ENCODE measurements at places on chromosomes 3 and 15.

- no peak for DNase-seq
Measured at GRCh38 chr3:31530039-31530959, 2.4 kb upstream of the STT3B start.

- no peak for DNase-seq
Measured at GRCh38 chr15:67405208-67406191, 115.4 kb upstream of the C15orf61 start.

GRCh38 chr15:99873451-99873850 lies 140.2 kb upstream of the LYSMD4 start:
- no peak for DNase-seq

DNA sequence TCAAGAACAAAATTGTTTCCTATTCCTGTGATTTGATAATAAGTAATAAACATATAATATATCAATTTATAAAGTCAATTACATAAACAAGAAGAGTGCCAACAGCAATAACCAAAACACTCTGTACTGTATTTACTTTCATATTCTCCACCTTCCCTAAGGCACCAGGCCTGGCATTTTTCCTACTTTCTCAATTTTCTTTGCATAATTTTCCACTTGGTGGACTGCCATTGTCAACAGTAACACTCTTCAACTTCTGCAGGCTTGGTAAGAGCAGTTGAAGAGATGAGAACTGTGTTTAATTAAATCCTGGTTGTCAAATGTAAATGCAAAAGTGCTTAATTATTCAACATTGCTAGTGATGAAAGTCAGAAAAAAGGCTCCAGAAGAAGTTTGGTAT lies 229.8 kb upstream of the PLSCR5 start:
- DNase-seq = no peak

DNA sequence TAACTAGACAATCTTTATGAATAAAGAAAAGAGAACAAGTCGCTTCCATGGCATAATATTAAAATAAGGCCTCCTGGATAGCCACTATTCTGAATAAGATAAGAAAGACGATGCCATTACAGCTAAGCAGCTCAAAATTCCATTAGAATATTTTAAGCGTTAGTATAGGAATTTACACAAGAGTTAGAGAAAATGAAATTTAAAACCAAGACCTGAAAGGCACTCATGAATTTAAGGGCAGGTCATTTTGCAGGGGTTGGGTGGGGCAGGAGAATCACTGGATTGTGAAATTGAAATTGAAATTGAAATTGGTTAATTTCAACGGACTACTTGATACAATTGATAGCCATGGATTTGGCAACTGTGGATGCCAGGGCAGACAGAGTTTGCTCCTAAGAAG lies 91.8 kb upstream of the GOLGA8J start:
- no peak for DNase-seq

- DNase-seq = no peak
Measured at GRCh38 chr3:24199300-24199699, 254.2 kb downstream of the NR1D2 start.

Measured in dermis blood vessel endothelial cell (primary cell).